ENCODE measurements at places on chromosomes 11 and 22.

DNA sequence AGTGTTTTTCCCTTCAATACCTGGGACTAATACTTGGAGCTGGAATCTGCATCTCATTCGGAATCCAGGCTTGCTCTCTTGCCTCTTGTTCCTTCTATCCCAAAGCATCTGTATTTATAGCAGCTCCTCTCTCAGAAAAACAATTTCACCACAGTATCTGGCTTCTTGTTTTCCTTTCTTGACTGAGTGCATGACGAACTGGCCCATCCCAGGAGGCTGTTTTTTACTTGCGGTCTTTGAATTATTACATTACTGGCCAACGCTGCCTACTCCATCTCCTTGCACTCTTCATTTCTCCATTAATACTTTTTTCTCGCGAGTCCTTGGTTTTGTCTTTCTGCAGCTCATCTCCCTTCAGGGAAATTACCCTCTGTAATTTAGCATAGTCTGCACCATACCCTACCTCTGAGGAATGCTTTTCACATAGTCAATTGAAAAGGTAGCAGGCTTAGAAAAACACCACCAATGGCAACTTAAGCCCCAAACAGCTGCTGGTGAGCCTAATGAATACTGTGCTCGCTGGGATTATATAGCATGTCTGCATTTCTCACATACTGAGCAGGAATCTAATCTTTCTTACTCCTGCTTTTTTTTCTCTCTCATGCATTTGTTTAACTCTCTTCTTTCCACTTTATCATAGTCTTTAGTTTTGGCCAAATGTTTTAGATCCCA, 277.4 kb upstream of the SESN3 start:
- DNase-seq, result no peak

GRCh38 chr11:28144808-28145207, 36.6 kb downstream of the METTL15 start:
- DNase-seq, result no peak

GRCh38 chr11:89203814-89204213, 26.1 kb downstream of the TYR start:
- DNase-seq, result no peak

DNA sequence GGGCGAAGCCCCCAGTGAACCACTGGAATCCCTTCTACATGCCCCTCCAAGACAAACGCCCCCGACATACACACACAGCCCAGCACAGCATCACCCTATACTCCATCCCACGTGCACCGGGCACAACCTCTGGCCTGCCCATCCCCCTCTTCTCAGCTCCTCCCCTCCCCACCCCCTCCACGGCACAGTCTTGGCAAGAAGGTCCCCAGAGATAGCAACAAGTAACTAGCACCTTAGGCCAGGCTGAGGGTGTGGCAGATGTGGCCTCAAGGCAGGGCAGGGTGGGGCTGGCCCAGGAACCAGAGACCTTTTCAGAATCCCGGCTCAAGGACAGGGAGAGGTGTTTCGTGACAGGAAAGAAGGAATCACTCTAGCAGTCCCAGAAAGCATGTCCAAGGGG, 54.3 kb downstream of the CYTH4 start:
- DNase-seq, result peak; percentile 66

GRCh38 chr22:19723983-19724827, 866 bp downstream of the GP1BB start:
- peak; percentile 58 for DNase-seq

- DNase-seq, result no peak
Measured at GRCh38 chr22:38845004-38845740, 1.3 kb upstream of the NPTXR start.

DNA sequence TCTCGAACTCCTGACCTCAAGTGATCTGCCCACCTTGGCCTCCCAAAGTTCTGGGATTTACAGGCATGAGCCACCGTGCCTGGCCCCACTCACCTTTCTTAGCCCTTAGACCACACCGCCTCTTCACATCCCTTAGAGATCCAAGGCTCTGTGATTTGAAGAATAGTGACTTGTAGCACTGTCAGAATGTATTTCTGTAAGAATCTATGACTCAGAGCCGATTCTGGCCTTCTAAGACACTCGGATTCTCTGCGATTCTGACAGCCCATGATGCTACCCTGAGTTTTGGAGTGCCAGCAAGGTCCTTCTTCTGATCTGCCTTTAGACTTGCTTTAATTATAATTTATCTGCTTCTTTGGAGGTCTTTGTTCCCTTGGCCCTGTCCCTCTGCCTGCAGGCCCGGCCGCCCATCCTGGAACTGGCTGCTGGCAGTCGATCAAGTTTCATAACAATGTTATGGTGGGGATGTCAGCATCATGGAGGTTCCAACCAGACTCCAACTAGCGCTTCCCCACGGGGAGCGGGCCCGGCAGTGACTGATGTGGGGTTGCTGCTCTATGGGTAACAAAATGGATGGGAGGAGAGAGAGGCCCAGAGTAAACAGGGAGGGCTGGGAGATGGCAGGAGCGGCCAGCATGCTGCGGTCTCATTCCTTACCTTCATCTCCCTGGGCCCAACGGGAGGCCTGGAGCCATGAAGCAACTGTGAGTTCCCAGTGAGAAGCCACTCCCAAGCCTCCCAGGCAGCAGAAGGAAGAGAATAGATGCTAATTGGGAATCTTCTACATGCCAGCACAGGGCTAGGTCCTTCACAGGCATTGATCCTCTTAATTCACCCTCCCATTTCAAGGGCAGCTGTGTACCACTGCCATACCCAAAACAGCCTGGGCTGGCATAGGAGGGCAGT, 55.7 kb upstream of the RASD2 start:
- no peak for DNase-seq

DNA sequence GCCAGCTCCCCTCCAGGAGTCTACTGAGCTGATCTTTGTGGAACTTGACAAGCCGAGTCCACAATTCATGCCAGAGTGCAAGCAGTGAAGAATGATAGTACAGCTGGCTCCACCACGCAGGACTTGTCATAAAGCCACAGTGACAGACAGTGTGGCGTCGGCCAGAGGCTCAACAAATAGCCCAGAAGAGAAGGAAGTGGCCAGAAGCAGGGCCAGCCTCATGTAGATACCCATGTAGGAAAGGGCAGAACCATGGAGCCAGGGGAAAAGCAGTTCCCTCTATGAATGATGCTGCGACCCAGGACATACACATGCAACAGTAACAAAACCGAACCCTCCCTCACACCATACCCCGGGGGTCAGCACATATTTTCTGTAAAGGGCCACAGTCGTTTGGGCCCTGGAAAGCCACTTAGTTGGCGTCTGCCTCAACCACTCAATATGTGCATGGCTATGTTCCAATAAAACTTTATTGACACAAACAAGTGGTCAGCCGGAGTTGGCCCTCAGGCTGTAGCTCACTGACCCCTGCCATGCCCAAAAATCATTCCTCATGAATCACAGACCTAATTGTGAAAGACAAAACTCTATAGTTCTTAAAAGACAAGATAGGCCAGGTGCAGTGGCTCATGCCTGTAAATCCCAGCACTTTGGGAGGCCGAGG, 161.4 kb downstream of the BRD1 start:
- no peak for DNase-seq

DNA sequence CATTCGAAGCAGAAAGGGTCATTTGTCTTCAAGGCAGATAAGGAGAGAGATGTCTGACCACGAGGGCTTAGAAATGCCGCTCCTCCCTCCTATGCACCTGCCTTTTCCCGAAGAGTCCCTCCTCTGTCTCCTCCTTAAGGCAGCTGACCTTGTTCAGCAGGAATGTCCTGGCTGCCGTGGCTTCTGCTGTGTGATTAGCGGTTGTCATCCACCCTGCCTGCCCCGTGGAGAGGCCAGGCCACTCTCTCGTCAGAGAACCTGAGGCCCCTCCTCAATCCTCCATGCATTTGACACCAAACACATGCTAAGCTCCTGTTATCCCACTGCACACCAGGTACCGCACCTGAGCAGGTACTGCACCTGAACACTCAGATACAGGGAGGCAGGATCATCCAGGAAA, 834.6 kb downstream of the TBC1D22A start:
- no peak for DNase-seq

DNA sequence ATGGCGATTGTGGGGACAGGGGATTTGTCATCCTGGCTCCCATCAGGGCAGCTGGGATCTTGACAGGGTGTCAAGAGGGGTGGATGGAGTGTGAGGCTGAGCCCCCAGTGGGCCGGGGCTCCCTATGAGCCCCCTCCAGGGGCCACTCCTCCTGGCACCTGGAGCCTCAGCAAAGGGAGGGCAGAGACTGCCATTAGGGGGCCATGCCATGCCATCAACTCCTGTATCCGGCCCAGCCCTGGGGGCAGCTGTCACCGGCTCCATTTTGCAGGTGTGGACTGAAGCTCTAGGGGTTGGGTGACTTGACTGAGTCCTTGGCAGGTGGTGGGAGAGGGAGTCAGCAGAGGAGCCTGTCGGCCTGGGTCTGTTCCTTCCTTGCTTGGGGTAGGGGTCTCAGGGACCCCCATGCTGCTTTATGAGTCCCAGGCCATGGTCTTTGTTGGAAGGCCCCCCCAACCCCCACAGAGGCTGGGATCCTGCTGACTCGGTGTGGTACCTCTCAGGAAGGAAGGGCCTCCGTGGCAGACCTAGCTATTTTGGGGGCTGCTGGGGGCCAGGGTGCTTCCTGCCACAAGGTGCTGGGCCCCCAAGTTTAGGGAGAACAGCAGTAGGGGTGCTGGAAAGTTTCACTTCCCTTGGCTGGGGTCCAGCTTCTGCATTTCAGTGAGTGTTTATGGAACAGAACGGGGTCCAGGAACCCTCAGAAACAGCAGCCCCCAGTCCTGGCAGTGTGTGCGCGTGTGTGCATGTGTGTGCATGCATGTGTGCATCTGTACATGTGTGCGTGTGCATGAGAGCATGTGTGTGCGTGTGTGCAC, 1.5 kb downstream of the ACY3 start:
- DNase-seq, result no peak

DNA sequence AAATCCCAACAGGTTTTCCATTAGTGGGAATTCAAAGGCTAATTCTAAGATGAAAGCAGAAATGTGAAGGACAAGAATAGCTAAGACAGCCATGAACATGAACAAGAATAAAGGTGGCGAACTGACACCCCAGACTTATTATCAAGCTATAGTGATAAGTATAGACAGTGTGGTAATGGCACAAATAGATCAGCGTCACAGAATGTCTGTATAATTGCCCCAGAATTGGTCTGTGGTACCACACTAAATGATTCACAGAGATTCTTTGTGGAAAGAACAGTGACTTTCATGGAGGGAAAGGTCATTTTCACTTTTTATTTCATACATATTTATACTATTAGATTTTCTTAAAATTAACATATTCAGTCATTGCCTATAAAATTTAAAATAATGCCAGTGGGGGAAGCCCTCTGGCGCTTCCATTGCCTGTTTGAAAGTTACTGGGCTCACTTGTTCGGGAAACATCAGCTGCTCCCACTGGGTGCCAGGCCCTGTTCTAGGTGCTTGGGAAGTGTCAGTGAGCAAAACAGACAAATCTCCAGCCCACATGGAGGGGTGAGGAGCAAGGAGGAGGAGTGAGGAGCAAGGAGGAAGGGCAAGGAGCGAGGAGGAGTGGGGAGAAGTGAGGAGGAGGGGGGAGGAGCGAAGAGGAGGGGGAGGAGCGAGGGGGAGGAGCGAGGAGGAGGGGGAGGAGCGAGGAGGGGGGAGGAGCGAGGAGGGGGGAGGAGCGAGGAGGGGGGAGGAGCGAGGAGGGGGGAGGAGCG, 11.3 kb upstream of the NLRP6 start:
- DNase-seq, result peak; percentile 40

DNA sequence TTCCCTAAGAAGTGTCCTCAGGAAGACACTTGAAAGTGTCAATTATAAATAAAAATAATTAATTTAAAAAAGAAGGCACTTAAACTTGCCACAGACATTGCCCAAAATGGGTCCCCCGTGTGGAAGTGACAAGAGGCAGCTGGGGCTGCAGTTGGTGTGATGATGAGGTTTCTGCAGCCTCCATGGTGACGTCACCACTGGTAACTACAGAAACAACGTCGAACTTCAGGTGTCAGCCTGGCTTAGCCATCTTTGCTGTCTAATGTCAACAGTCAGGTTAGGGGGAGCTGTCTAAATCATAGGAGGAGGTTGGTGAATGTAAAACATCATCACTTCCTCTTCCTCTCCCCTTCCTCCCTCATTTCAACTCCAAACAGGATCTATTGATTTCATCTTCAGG, 328.6 kb downstream of the MN1 start:
- no peak for DNase-seq

DNA sequence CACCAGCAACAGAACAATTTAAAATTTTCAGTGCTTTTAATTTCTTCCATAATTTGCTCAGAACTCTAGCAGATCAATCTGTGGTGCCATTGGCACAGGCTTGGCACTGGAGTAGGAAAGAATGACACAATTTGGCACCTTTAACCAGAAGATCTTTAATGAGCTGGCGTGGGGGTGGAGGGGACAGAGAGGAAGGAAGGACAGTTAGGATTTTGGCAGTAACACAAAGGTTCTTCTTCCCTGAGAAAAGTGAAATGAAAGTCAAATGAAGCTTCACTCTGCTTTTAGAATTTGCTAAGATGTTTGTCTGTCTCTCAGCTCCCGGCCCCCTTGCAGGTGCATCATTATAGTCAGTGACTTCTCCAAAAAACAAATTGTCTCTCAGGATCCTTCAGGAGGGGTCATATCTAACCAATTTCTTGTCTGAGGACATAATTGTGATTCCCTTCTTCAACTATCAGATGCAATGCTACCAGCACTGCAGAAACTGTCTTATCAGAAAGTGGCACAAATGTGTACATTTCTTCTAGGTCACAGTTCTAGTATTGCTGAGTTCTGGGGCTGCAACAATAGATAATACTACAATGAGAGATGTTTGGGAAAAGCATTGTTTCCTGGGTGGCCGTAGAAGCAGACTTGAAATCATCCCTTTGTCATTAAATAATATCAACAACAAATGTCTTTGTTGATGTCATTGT, 66.8 kb downstream of the CSTPP1 start:
- DNase-seq, result peak; percentile 90

DNA sequence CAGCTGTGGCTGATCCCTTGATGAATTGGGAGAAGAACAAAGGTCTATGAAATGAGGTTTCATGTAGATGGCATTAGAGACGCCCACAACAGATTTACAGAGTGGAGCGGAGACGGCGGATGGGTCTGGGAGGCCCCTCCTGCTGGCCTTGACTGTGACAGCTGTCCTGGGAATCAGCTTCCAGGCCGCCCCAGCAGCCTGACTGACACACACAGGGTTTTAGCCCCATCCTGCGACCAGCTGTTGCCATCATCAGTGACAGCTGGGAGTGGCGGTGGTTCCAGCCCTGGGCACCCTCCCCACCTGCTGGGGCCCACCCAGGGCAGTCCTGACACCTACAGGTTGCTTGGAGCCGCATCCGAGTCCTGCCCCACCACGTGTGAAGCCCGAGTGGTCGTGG, 64.0 kb upstream of the PPP6R3 start:
- no peak for DNase-seq

DNA sequence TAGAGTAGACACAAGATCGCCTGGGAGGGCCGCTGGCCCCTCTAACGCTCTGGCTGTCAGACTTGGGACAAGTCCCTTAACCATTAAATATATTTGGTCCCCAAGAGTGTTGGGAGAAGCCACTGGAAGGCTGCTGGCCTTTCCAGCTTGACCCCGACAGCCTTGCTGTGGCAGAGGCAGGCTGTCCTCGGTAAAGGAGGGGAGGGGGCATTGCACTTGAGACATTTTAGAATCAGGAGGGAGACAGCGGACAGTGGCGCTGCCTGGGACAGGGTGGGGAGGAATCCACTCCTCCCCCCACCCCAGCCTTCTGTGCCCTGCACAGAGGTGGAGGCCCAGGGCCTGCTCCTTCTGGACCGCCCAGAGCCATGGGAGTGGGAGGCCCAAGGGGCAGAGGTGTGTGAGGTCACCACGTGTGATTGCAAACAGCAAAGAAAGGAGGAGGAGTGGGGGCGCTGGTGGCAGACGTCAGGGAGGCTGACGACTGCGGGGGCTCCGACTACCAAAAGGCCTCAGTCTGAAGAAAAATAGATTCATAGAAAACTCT, 28.9 kb downstream of the APOL1 start:
- no peak for DNase-seq
